ENCODE measurements at places on chromosomes 16 and 17. TPM values are rescaled to one million over a fixed set of nuclear protein-coding genes. Genes with fewer than 3 reads are reported as not detected.

ITGAX gene
- 81.9 TPM for total RNA-seq

VTN gene
- total RNA-seq = 0.18 TPM

RNFT1 gene
- total RNA-seq = 29.1 TPM

PDILT gene
- total RNA-seq = not detected

SMTNL2 gene
- total RNA-seq = not detected

CLEC19A gene
- not detected for total RNA-seq

IGSF6 gene
- total RNA-seq = 0.29 TPM

KCNG4 gene
- total RNA-seq = not detected

PDF gene
- 15.3 TPM for total RNA-seq

CES4A gene
- total RNA-seq = 7.1 TPM

Data from activated B cell treated with CpG ODN at 0.5 μM for 24 hours (primary cell).